ENCODE measurements at places on chromosomes 1 and 21.

DNA sequence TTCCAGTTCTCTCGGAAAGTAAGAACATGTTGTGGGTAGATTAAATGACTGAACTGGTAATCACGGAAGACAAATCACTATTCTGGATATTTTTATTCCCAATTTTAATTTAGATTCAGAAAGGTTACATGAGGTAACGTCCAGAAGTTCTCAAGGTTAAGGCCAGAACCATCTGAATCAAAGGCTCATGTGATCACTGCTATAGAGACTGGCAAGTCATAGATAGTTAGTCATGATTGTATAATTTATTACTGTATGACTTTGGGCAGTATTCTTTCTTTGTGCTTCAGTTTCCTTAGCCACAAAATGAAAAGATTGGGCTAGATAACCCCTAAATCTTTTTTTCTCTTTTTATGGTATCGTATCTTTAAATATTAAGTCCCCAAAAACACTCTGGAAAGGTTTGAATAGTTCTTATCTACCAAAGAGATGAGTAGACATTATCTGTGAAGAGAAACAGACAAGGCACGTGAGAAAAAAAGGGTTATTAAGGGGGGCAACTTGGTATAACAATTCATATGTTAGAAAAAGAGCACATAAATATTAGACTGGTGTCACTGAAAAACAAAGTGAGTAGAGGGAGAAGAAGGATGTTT, 241.0 kb downstream of the PTPRC start:
- DNase-seq: no peak

DNA sequence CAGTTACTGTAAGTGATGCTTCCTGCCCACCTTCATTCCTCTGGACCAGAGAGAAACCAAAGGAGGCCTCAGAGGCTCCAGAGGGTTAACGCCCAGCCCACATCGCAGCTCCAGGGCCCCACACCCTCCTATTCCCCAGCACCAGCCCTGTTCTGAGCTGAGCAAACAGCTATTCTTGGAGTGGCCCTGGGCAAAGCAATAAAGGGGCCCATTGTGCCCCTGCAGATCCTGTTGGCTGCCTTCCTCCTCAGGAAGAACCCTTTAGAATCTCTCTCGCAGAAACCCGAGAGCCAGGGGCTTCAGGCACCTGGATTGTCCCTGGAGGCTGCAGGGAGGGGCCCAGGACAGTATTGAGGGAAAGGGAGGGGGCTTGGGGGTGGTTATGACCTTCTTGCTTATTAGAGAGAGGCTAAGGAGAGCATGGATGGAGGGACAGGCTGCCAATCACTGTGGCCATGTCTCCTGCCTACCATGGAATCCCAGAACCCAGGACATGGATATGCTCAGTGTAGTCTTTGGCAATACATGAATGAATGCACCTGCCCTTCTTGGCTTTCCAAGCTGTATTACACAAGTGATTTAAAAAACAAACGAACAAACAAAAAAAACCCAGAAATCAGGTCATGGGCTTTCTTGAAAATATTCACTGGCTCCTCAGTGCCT, 9.2 kb downstream of the PADI2 start:
- no peak for DNase-seq

- DNase-seq: no peak
Observed at GRCh38 chr1:192453360-192453992, 122.1 kb upstream of the RGS1 start.

DNA sequence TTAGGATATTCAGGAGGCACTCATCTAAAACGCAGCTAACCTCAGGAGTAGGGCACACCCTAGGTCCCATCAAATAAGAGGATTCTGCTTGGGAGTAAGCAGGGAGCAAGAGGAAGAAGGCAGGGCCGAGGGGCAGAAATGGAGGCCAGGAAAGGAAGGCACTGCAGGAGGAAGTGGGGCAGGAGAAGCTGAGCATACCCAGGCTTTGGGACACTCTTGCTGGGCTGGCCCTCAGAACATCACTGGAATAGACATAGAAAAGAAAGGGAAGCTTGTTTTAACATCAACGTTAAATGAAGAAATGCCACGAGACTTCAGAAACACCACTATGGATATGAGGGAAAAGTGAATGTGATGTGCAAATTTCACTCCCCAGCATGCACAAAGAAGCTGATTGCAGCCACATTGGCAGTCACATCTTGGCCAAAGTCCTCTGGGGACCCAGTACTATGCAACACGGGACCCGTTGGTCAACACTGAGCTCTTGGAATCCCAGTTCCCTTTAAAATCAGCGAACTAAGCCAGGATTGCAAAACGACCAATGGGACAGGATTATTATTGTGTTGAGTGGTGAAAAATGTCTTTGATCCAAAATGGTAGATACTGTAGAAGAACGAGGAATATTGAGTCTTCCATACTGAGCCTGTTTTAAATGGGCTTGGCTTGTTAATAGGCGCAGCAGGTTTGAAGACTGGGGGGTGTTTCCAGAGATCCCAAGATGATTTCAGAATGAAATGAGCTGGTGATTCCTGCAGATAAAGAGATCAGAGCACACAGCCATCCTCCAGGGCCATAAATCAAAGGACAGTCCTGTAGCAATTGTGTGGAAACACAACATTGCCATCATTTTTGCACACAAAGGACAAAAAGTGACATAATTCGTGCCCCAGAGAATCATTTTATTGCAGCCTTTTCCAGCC, 152.4 kb downstream of the TOMM20 start:
- DNase-seq: no peak
